Gastrocnemius medialis (tissue), 4 donors: ENCODE measurements at places on chromosomes 7 and 10. TPM values are rescaled to one million over a fixed set of nuclear protein-coding genes. Genes with fewer than 3 reads are reported as not detected.

DNA sequence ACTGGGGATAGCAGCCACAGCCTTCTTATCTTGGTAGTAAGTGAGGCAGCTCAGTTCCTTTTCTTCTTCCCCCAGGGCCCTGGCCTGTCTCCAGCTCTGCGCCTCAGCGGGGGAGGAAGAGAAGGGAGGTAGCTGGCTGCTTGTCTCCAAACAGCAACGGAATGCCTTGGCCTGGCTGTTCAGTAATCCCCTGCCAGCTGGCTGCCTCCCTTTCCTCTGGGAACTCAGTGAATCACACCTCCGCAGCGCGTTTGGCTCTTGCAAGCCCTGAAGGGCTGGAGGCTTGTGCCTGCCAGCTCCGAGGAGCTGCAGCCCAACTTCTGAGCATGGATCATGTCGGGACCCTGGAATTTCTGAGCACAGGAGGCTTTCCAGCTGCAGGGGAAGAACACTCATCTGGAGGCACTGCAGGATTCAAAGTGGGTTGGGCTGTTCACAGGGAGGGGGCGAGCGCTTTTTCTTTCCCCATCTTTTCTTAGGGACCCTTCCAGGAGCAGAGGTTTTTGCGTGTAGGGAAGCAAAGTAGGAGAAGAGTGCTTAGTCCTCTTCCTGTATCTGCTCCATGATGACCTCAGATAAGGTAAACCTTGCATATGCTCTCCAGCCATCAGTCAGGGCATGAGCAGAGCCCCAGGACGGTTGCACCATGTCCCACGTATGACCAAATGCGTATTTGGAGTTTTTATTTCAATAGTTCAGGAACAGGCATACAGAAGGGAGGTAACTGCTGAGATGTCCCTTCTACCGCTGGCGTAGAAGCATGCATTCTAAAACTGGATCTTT, 253.2 kb upstream of the INHBA start:
- no peak overlapping the region for H3K27ac ChIP-seq
- DNase-seq, result peak; percentile 91
- no peaks in the 10 kb centered on the region for H3K27me3 ChIP-seq
- H3K4me3 ChIP-seq, result no peak overlapping the region

- peak overlapping the region; percentile 65 for H3K4me3 ChIP-seq
- no peaks in the 10 kb centered on the region for H3K27me3 ChIP-seq
- H3K4me1 ChIP-seq, result peaks cover 35% of the 10 kb centered on the region
- H3K27ac ChIP-seq, result peak overlapping the region; percentile 98
- DNase-seq, result no peak
Measured at GRCh38 chr7:120991581-120991980, 3.1 kb downstream of the CPED1 start.

- H3K27ac ChIP-seq, result no peak overlapping the region
- H3K4me3 ChIP-seq, result no peak overlapping the region
- no peak for DNase-seq
- H3K4me1 ChIP-seq, result no peaks in the 10 kb centered on the region
- no peaks in the 10 kb centered on the region for H3K27me3 ChIP-seq
Measured at GRCh38 chr7:21352540-21353387, 75.1 kb upstream of the SP4 start.

- H3K27ac ChIP-seq, result no peak overlapping the region
- H3K4me1 ChIP-seq, result peaks cover 30% of the 10 kb centered on the region
- DNase-seq, result no peak
Measured at GRCh38 chr7:7742223-7742622, 23.8 kb upstream of the RPA3 start.

FGFBP3 gene
- total RNA-seq, result not detected

AIFM2 gene
- total RNA-seq, result 10.0 TPM

DNA sequence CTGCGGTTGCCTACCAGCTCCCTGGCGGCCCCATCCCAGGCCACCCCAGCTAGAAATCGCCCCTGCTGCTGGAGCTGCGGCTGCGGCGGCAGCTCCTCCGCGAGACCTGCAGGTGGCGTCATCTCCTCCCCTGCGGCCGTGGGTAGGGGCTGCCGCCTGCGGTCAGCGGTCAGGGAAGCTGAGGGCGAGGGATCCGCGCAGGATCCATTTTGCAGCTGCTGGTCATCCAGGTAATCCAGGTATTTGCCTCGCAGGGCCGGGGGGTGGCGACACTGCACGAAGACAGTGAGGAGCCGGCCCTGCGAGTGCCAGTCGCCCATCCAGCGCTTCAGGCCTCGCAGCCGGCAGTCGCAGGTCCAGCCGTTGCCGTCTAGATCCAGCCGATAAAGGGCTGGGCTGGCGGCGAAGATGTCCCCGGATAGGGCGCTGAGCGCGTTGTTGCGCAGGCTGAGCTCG, 1.5 kb downstream of the TRIL start:
- DNase-seq, result no peak
- H3K4me1 ChIP-seq, result peaks cover 14% of the 10 kb centered on the region
- H3K4me3 ChIP-seq, result peak overlapping the region; percentile 56
- no peaks in the 10 kb centered on the region for H3K36me3 ChIP-seq
- peaks cover 24% of the 10 kb centered on the region for H3K27me3 ChIP-seq

DNA sequence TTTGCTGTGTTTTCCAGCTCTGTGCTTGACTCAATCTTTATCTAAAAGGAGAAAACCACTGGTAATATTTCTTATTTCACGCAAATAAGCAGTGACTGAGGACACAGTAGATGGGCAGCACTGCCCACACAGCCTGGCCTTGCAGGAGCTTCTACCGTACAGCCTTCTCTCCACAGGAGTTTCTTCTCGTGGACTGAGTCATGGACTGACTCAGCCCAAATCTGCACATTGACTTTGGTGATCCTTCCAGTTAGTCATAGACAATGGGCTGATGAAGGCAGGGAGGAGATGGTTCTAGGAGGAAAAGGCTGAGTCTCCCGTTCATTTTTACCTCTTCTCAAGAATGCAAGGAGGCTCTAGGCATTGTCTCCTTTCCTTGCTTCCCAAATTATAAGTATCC, 200.7 kb downstream of the RAPGEF5 start:
- H3K4me3 ChIP-seq, result no peak overlapping the region
- no peaks in the 10 kb centered on the region for H3K4me1 ChIP-seq
- H3K27me3 ChIP-seq, result no peaks in the 10 kb centered on the region
- DNase-seq, result no peak
- no peaks in the 10 kb centered on the region for H3K36me3 ChIP-seq
- no peak overlapping the region for H3K27ac ChIP-seq

DNA sequence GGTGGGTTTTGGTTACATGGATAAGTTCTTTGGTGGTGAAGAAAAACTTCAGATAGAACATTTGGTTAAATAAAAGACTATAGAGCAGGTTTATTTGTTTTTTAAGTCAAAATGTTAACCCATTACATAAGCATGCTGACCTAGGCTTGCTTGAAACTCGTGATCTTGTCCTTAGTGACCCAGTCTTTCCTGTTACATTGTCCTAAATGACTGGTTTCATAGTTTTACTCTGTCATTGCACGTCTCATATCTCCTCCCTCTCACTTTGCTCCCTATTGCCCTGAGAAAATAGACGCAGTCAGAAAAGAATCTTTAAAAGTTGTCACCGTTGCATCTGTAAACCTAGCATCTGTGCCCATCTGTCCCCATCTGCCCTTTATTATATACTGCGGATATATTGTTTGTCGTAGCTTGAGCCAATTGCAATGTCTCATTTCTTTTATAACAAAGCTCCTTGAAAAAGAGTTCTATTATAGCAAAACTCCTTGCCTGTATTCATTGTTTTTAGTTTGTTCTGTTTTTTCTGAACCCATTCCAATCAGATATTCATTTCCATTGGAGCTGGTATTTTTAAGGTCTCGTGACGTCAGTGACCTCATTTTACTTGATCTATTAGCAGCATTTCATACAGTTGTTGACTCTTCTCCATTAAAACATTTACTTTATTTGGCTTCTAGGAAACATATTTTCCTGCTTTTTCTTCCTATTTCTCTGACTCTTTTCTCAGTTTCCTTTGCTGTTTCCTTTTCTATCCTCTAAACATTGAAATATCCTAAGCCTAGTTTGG, 57.3 kb downstream of the HELLS start:
- H3K36me3 ChIP-seq, result no peaks in the 10 kb centered on the region
- no peaks in the 10 kb centered on the region for H3K27me3 ChIP-seq
- H3K27ac ChIP-seq, result no peak overlapping the region
- DNase-seq, result no peak
- H3K4me3 ChIP-seq, result no peak overlapping the region

CPA5 gene
- not detected for total RNA-seq

GRCh38 chr10:30577048-30577447, 52.5 kb downstream of the LYZL2 start:
- no peak overlapping the region for H3K4me3 ChIP-seq
- H3K27ac ChIP-seq, result no peak overlapping the region
- no peak for DNase-seq
- no peaks in the 10 kb centered on the region for H3K4me1 ChIP-seq
- H3K36me3 ChIP-seq, result no peaks in the 10 kb centered on the region

DNA sequence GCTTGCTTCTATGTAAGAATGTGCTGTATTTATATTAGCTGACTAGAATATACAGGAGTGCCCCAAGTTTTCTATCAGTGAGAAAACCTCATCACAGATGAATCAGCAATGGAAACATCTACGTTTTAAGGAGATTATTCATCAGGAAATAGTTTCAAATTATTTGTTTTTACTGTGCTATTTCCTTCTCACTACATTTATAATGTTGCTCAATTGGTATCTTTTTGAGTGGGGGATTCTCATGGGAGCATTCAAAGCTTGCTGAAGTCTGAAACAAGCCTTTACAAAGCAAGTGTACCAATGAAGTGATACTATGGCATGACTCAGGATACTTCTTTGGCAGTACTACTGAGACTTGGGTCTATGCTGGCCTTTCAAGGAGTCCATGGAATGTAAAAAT, 191.1 kb upstream of the SLC26A5 start:
- H3K4me1 ChIP-seq, result no peaks in the 10 kb centered on the region
- no peak overlapping the region for H3K27ac ChIP-seq
- no peaks in the 10 kb centered on the region for H3K36me3 ChIP-seq
- H3K27me3 ChIP-seq, result no peaks in the 10 kb centered on the region
